ENCODE measurements at places on chromosomes 3 and 15. TPM values are rescaled to one million over a fixed set of nuclear protein-coding genes. Genes with fewer than 3 reads are reported as not detected.

The C3orf70 gene
- 1.1 TPM for total RNA-seq

The UTS2B gene
- not detected for total RNA-seq

The ADCY5 gene
- under 0.01 TPM for total RNA-seq

The TMEM158 gene
- total RNA-seq: 19.3 TPM

The EAF2 gene
- 2.1 TPM for total RNA-seq

The SYNM gene
- 3.4 TPM for total RNA-seq

The HCLS1 gene
- total RNA-seq: 2.7 TPM

The ANAPC13 gene
- 123 TPM for total RNA-seq

The SLC35G2 gene
- 14.7 TPM for total RNA-seq

The PPM1L gene
- total RNA-seq: 1.4 TPM

The NR2F2 gene
- total RNA-seq: 15.5 TPM

The CSTA gene
- total RNA-seq: 15.2 TPM

All from fibroblast of the aortic adventitia (primary cell).